ENCODE measurements at places on chromosomes 13 and 19. TPM values are rescaled to one million over a fixed set of nuclear protein-coding genes. Genes with fewer than 3 reads are reported as not detected.

DNA sequence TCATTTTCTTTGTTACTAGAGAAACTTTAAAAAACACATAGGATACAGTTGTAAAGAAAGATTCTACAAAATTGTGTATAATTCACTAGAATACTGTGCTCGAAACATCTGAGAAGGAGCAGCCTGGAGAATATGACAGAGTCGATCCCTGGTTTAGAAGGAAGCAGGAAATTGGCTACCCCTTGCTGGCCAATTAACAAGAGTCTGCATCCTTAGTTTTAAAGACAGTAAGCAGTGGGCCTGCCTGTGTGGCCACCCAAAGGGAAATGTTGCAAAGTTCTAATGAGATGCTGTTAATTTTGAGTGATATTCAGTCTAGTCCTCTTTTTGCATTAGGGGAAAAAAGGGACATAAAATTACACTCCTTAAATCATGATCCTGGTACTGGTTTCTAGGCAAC is 988.6 kb downstream of the PCDH17 start:
- no peak for DNase-seq

- no peak for DNase-seq
Observed at GRCh38 chr13:73224703-73225102, 165.9 kb downstream of the KLF5 start.

DNA sequence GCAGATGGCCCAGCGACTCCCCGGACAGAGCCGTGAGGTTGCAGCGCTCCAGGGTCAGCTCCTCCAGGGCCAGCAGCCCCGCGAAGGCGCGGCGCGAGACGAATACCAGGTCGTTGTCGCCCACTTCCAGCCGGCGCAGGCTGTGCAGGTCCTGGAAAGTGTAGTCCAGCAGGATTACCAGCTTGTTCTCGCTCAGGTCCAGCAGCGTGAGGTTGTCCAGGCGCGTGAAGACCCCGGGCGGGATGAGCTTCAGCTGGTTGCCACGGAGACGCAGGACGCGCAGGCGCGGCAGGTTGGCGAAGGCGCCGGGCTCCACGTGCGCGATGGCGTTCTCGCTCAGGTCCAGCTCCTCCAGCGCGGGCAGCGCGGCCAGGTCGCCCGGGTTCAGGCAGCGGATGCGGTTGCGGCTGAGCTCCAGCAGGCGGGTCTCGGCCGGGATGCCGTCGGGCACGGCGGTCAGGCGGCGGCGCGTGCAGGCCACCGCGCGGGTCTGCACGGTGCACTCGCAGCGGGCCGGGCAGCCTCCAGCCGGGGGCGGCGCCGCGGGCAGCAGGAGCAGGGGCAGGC is 9.3 kb upstream of the PEAK3 start:
- no peak for DNase-seq

DNA sequence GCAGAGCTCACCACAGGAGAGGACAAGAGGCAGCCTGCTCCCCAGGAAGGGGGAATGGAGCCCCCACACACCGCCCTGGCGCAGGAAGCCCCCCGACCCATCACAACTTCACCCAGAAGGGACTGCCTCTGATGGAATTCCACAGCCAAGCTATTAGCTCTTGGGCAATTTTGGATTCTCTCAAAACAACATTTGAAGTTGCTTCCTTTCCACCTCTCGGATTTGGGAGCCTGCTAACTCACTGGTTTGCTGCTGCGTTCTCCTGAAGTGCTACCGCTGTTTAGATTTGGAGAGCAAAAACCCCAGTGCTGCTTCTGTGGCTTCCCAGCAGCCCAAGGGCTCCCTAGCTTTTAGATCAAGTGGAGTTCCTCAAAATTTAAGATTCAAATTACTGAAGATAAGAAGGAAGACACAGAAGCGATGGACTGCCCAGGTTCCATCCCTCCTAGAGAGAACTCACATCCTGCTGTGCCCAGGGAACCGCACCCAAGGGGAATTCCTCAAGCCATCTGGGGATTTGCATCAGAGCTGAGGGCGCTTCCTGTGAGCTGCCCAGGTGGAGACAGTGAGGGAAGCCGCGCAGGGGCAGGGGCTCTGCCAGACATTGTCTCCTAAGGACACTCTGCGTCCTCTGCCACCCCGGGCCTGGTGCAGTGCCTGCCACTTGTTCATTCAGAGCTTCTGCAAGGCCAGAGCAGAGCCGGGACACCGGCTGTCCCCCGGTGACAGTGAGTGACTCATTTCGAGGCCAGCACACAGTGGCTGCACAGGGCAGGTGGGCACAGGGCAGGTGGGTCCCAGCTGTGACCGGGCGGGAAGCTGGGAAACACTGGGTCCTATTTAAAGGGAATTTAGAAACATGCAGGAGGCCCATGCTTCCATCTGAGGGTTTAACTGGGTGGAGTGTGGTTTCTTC is 45.5 kb downstream of the COL4A1 start:
- DNase-seq = no peak

HCN2 gene
- 0.79 TPM for total RNA-seq

GRCh38 chr19:1206864-1207450 is 1.4 kb downstream of the STK11 start:
- DNase-seq = no peak

GRCh38 chr19:10762656-10763055 is 44.8 kb downstream of the DNM2 start:
- no peak for DNase-seq
